ENCODE measurements at places on chromosomes 3 and 15. TPM values are rescaled to one million over a fixed set of nuclear protein-coding genes. Genes with fewer than 3 reads are reported as not detected.
A peak's percentile ranks its signal among the peaks of the same experiment; 100 is the strongest.

GRCh38 chr15:60651734-60652141 lies 172.8 kb upstream of the ICE2 start:
- no peak for DNase-seq

DNA sequence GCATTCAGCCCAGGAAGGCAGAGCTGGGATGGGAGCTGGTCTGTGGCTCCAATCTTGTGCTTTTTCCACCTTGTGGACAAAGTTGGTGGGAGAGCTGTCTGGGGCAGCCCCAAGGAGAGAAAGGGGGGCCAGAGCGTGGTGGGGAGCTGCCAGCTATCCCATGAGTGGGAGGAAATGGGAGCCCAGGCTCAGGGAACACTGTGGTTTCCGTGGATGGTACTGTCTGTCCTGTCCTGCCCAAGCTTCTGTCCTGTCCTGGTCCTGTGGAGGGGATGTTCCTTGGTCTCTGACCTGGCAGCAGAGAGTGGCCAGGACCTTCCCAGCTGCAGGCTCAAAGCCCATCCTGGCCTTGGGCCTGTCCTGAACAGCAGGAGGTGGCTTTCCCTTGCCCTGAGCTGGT lies 72.6 kb upstream of the SEC13 start:
- no peak for DNase-seq

DNA sequence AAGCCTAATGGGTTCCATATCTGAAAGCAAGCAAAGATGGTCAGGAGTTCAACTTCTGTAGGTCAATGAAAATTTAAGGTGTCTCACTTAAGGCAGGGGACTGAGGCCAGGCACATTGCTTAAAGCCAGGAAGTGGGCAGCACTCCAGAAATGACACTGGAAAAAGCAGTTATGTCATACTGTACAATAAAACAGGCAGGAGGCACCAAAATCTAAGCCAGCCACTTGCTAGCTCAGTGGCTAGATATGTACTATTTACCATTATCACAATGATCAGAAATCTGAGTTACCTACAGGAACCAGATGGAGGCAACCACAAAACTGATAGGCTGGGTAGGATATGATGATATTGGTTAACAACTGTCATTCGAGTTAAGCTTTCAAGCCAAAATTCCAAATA lies 57.3 kb downstream of the FRMD5 start:
- DNase-seq = no peak

GRCh38 chr3:115292131-115292530 lies 145.0 kb upstream of the ZBTB20 start:
- DNase-seq = no peak

DNA sequence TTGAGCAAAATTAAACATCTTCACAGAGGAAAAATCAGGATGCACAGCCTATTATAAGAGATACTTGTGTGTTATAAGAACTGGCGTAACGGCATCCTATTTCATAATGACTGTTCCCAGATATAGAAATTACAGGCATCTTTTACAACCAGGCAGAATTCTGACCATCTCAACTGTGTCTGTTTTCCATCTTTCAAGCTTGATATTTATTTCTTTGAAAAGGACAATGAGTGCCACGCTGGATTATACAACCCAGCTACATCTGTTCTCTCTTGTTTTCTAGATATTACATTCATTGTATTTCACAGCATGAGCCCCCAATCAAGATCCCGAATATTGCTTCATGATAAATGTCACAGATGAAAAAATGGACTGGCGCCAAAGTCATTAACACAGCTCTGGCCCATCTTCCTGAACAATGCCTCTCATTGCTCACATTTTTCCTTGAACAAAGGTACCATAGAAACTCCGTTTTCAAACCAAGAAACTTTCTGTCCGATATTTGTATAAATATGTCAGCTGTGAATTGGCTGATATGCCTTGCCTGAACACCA lies 420.6 kb downstream of the TBL1XR1 start:
- DNase-seq = no peak

GRCh38 chr3:141093397-141093796 lies 42.2 kb downstream of the SPSB4 start:
- DNase-seq = no peak

- peak; percentile 34 for DNase-seq
These were observed 1.5 kb downstream of the SEMA6D start for GRCh38 chr15:47718497-47719437.

DNA sequence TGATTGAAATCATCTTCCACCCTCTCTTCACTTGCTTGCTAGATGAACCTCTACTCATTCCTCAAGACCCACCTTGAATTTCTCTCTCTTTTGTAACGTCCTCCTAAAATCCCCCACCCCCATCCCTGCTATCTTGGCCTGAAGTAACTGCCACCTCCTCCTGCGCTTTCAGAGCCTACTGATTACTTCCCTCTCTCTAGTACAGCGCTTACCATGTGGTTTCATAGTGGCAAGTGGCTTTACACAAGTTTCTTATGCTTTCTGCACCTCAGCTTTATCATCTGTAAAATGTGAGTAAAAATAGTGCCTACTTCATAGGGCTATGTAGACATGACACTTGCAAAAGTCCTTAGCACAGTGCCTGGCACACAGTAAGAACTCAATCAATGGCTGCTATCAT lies 28.7 kb upstream of the DAZL start:
- DNase-seq = no peak

DNA sequence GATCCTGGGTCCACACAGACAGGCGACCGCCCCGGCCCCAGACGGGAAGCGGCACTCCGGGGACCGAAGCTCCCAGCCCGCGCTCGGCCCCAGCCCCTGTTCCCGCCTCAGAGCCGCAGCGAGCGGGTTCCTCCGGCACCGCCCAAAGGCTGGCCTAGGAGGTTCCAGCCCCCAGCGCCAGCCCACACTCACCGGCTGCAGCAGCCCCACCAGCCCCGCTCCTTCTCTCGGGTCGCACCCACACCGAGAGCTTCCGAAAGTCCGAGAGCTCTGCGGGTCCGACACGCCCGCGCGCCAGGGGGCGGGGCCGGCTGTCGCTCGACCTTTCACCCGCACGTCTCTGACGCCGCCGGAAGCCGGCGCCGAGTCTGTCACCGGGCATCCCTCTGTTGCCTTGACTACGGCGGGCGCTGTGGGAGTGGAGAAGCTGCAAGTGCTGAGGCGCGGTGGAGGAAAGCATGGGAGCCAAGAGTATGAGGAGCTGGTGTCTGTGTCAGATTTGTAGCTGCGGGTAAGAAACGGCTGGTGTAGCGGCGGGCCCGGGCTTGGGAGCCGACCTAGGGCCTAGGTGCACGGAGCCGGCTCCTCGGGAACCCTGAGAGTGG lies at the start of the genes EFL1 and SAXO2:
TSS of gene EFL1 (minus strand) at position 313 of the 605 bp plus-strand sequence. CDS start 956 bp downstream, outside the sequence.
TSS of gene SAXO2 (plus strand) at position 397 of the 605 bp plus-strand sequence. CDS start at position 459, 62 bp downstream.
- DNase-seq = peak; percentile 92

DNA sequence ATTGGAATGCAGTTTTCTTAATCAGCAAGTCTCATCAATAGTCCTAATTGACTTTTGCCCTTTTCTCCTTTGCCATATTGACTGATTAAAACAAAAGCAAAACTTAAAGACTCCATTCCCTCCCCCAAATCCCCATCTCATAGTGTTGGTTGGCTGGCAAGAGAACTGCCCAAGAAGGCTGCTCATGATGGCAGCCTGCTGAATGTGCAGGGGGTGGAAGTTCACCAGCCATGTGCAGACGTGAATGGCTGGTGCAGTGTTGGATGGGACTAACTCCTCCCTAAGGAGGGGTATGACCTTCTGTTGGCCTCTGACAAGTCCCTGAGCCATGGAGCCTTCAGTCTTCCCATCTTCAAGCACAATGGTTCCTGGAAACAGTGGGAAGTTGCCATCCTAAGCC lies 7.0 kb downstream of the SMAD3 start:
- DNase-seq = no peak

GRCh38 chr15:60316961-60317360 lies 80.8 kb downstream of the ANXA2 start:
- no peak for DNase-seq

- DNase-seq = no peak
These were observed 5.4 kb upstream of the CFAP91 start for GRCh38 chr3:119697394-119697793.

- DNase-seq = no peak
These were observed 97.8 kb downstream of the NUP210 start for GRCh38 chr3:13322324-13322723.

CCDC51 gene
- 9.5 TPM for total RNA-seq

EOGT gene
- total RNA-seq = 48.3 TPM

CAMK2N2 gene
- total RNA-seq = not detected

Measured in heart right ventricle (tissue), 16 donors.